ENCODE measurements at places on chromosomes 5 and 9. TPM values are rescaled to one million over a fixed set of nuclear protein-coding genes. Genes with fewer than 3 reads are reported as not detected.

Gene NEURL1B
- 9.2 TPM for total RNA-seq

Gene SNCAIP
- total RNA-seq, result not detected

Gene ADAMTS2
- 0.08 TPM for total RNA-seq

Gene SPINK7
- total RNA-seq, result not detected

Gene NR2F1-AS1
- total RNA-seq, result 2.6 TPM
